Kidney tubule cell (primary cell): ENCODE measurements at places on chromosomes 6 and 20.
A peak's percentile ranks its signal among the peaks of the same experiment; 100 is the strongest.

DNA sequence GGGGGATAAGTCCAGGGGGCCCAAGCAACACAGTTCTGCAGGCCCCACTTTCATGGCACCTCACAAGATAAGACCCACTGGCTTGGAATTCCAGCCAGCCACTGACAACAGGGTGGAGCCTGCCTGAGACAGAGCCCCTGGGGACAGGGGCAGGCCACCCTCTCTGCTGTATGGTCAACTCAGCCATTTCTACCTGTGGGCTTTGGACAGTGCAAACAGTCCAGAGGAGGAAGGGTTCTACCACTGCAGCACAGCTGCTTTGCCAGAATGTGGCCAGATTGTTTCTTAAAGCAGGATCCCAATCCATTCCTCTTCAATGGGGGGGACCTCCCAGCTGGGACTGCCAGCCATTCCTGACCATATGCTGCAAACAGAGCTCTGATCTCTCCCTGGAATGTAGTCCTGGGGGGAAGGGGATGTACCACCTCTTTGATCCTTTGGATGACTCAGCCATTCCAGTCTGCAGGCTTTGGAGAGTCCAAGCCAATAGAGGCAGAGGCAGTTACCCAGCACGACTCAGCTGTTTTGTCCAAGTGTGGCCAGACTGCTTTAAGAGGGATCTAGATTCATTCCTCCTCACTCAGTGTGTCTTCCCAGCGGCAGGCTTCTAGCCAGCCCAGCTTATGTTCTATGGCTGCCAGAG is 842.2 kb downstream of the EPHA7 start:
- peak; percentile 79 for DNase-seq

DNA sequence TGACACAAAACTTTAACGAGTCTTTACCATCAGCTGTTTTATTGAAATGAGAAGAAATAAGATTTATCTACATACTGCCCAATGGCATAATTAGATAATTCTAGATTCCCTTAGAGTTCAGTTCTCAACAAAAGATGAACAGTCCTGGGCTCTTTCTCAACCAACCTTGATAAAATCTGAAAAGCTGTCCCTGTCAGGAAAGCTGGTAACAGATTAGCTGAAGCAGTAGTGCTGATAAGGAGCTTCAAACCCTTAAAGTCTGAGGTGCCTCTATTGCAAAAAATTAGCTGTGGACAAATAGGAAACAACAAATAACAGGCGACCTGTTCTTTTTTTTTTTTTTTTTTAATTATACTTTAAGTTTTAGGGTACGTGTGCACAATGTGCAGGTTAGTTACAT is 35.9 kb upstream of the FAM135A start:
- DNase-seq = no peak

GRCh38 chr20:4056880-4057279 is 41.5 kb upstream of the RNF24 start:
- no peak for DNase-seq

DNA sequence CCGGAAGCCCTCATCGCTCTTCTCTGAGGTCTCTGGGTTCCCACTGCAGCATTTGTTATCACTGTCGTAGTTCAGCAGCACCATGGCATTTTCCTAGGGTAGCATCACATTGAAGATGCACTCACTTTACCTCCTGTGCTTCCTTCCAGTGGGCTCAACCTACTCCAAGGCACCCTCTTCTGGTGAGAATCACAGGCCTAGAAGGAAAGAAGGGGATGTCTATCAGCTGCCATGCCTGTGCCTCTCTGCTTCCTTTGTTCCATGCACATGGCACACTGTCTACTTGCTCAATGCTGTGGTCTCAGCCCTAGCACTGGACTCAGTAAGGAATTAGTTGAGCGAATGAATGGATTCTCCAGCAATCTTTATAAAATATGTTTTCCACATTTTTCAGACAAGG is 22.6 kb downstream of the CST4 start:
- DNase-seq = no peak

- peak; percentile 74 for DNase-seq
These were observed 167.5 kb downstream of the GPX5 start for GRCh38 chr6:28693033-28693750.

GRCh38 chr6:108295676-108296075 is 822 bp downstream of the AFG1L start:
- DNase-seq = no peak

GRCh38 chr6:94362061-94362864 is 942.9 kb upstream of the EPHA7 start:
- DNase-seq = no peak

DNA sequence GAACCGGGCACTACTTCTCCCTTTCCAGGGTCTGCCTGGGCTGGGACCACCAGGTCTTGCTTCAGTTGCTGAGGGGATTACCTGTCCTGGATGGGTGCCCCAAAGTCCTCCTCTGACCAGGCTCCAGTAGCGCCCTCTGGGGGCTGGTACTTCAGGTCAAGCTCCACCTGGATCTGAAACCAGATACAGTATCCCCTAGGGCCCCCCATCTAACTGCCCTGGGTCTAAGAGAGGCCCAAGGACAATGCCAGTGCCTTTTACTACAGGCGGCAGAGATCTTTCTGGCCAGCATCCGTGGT is 11.2 kb upstream of the SPAG4 start:
- no peak for DNase-seq

GRCh38 chr6:105900125-105900937 is 185.8 kb upstream of the PRDM1 start:
- DNase-seq = no peak

DNA sequence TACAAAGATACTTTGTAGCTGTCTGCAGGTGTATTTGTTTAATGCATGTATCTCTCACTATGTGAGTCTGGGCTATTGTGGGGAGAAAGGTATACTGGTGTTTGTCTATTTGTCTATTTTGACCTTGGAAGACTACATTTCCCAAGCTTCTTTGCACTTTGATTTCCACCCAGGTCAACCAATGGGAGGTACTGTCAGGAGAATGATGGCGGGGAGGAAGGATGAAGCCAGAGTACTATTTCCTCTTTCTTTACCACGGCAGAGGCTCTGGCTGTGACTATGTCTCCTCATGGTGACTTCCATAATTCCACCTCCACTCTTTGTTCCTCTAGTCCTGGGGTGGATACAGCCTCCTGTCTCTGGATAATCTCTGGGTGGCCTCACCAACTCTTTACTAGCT is 23.1 kb downstream of the LBP start:
- no peak for DNase-seq

DNA sequence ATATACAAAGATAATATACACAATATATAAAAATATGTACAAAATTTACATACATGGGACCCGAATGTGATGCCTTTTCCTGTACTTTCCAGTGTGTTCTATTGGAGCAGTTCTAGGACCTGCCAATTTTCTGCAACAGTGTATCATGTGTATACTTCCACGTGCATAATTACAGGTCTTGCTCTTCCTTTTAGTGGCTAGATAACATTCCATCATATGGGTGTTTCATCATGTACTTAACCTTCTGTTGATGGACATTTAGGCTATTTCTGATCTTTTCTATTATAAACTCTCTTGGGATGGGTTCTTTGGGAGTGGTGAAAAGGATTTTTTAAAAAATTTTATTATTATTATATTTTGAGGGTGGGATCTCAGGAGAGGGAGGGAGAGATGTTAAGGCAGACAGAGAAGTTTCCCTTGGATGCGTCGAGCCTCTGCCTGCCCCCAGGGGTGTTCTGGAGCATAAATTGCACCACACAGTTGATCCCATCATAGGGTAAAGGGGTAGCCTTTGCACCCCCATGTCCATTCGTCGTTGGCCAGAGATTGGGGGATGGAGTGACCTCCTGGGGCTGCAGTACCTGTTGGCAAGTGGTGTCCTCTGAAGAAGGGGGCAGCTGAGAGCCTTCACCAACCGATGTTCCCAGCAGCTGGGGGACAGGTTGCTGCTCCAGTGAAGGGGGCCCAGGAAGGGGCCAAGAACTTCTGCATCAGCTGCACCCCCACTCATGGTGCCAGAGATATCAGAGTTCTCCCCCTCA is 110.3 kb downstream of the TOX2 start:
- no peak for DNase-seq

- no peak for DNase-seq
These were observed 8.9 kb upstream of the QKI start for GRCh38 chr6:163405412-163406309.
